Activated CD4-positive, alpha-beta T cell treated with anti-CD3 and anti-CD28 coated beads for 36 hours (primary cell): ENCODE measurements at places on chromosomes 2 and 18.
A peak's percentile ranks its signal among the peaks of the same experiment; 100 is the strongest.

DNA sequence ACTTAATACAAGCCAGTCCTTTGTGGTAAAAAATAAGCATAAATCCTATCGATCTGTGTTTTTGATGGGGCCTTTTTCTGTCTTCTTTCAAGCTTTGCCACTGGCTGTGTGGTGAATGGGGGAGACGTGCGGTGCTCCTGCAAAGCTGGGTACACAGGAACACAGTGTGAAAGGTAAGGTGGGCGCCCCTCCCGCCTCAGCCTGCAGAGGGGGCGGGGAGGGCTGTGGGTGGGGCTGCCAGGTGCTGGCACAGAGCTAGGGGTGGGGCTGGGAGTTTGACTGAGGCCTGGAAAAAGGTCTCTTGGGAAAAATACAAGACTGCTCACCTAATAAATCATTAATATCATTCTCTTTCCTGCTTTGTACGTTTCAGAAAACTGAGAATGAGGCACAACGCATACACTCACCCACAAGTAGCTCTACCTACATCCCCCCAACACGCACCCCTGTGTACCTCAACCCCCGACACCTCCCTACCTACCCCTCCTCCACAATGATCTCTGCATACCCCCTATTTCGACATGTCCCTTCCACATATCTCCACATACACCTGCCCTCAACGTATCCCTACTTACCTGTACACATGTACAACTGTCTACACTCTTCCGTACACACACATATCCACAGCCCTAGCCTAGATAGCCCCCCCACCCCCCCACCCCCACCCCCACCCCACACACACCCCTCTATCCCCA is 129.7 kb upstream of the TTC39C start:
- no peak for DNase-seq

- DNase-seq: no peak
Measured at GRCh38 chr2:120419073-120419472, 73.1 kb downstream of the INHBB start.

DNA sequence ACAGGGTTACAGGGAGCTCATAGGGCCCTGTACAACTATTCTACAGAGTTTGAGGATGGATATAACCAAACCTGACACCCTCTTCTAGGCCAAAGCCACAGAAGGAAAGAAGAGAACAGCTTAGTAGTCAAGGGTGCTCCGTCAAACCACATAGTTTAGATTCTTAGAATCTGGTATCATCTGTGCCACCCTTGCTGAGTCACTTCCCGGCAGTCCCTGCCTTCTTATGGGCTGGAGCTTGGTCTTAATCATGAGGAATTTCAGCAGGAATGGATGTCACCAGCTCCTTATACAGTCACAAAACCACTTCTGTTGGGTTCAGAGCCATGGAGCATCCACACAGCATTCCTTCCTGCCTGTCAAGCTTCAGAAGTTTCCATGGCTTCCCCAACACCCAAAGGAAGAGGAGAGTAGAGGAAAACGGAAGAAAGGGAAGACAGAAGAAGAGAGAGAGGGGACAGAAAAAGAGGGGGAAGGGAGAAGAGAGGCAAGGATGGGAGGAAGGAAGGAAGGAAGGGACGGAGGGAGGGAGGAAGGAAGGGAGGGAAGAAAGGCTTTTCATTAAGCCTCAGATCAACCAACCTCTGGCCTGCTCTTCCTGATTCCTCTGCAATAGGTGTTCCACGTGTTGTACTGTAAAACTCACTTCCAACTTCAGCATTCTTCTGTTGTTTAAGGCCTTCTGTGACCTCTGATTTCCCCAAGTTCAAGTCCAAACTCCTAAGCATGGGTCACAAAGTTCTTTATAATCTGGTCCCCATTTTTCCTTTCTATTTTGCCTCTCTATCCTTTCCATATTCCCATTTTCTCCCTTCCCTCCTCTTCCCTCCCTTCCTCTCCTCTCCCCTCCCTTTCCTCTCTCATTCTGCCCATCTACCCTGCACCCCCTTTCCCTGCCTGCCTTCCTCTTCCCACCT is 246.1 kb upstream of the TNP1 start:
- peak; percentile 39 for DNase-seq

DNA sequence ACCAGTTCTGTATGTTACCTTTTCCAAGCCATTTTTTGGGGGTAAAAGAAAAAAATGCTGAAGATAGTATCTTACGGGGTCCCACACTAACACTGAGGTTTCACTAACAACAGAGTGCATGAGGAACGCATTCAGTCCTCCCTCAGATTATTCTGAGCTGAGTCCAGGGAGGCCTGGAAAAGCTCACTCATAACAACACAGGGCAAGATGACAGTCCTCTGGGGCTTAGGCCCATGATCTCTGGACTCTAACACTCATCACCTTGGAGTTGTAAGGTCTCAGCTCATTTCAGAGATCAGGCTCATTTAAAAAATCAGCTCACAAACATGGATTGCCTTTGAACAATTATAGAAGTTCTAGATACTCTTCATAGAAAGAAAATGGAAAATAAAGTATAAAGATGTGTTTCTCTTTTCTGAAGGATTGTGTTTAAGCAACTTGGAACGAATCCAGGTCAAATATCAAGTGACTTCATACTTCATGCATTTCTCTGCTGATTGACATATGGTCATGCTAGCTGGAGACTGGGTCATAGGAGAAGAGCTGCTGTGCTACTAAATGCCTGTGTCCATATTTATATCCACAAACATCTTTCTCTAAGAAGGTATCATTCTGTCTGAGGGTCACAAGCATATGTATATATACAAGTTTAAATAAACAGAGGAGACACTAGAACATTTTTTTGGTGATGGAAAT is 265.8 kb downstream of the ALK start:
- DNase-seq: no peak
